Epithelial cell of proximal tubule (primary cell): ENCODE measurements at places on chromosomes 6 and 20.

- DNase-seq, result no peak
Observed at GRCh38 chr6:139738801-139739455, 364.5 kb upstream of the CITED2 start.

GRCh38 chr20:53855733-53856132 lies 214.7 kb downstream of the BCAS1 start:
- DNase-seq, result no peak

GRCh38 chr6:157823001-157823527 lies at the start of gene SNX9:
SNX9 (plus strand) TSS chr6:157823246; CDS start chr6:157823435, 189 bp downstream.
- DNase-seq, result no peak

- no peak for DNase-seq
Observed at GRCh38 chr6:143673669-143674068, 4.1 kb upstream of the PHACTR2 start.

DNA sequence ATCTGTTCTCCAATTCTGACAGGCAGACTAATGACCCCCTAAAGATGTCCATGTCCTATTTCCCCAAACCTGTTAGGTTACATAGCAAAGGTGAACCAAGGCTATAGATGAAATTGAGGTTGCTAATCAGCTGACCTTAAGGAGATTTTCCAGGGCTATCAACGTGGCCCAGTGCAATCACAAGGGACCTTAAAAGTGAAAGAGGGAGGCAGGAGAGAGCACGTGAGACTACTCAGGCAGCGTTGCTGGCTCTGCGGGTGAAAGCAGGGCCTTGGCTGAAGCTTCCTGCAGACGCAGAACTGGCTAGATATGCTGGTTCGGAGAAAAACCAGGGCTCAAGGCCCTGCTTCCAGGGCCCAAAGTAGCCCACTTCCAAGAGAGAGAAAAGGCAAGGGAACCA lies 78.7 kb downstream of the NCOA7 start:
- no peak for DNase-seq

DNA sequence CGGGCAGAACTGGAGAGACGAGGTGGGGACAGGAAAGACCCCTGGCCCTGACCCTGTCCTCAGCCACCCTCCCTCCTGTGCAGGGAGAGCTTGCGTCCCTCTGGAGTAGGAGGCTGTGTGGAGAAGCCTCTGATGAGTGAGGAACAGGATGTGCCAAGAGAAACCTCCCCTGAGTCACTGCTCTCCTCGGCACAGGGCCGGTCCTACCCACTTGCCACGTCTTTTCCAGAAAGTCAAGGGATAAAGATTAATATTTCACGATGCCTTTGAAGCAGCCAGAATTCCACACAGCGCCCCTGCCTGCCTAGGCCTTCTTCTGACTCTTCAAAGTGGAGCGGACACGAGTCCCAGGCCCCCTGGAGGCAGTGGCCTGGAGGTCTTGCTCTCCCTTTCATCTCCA lies 34.9 kb upstream of the THBS2 start:
- DNase-seq, result no peak

- no peak for DNase-seq
Observed at GRCh38 chr20:10453241-10453640, 18.1 kb downstream of the SLX4IP start.

DNA sequence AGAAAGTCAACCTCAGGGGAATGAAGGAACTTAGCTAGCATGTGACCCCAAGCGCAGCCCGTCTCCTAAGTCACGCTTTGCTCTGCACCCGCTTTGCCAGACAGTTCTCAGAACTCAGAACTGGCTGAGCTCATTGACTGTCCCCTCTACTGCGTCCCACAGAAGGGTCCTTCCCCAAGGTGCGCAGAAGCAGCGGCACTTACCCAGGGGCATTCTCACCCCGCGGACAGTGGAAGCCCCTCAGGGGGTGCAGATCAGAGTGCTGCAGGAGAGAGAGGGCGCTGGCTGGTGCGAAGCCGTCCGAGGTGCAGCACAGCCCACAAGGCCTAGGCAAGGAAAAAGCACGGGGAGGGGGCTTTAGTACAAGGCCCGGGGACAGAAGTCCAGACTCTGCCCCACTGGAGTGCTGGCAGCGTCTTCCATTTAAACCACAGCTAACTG lies 807 bp downstream of the SNHG17 start:
- no peak for DNase-seq

- DNase-seq, result no peak
Observed at GRCh38 chr6:157987788-157988699, 6.4 kb downstream of the SYNJ2 start.

- DNase-seq, result no peak
Observed at GRCh38 chr20:845226-845868, 11.8 kb downstream of the FAM110A start.

- no peak for DNase-seq
Observed at GRCh38 chr6:11994875-11995461, 17.1 kb upstream of the HIVEP1 start.

GRCh38 chr20:59574308-59574707 lies 30.0 kb upstream of the PHACTR3 start:
- no peak for DNase-seq

DNA sequence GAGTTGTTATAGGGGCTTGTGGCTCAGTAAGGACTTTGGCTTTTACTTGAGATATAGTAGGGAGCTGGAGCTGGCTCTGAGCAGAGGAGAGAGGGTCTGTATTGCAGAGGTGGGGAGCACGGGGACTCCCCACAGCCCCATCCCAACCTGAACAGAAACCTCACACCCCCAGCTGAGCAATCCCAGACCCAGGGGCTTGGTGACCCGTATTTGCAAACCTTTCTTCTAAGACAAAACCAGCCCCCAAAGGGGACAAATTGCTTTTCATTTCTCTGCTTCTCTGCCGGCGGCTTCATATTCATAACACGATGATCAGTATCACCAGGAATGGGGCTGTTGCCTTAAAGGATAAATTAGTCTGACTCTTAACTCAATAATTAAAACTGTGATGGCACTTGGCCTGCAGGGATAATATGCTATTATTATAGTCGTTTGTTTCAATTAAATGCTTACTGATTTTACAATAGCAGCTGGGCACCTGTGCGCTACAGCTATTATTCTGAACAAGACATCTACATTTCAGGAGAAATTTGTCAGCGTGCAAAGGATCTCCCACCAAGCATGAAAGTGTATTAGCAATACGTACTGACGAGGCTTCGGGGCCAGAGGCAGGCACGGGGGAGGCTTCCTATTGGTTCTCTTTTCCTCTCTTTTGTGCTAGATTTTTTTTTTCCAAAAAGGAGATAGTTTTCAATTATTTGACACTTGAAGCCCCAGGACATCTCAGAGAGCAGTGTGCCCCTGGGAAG lies 118.1 kb downstream of the TOX2 start:
- no peak for DNase-seq

GRCh38 chr20:47099093-47099492 lies 204.4 kb downstream of the EYA2 start:
- DNase-seq, result no peak

- no peak for DNase-seq
Observed at GRCh38 chr6:45836438-45836824, 179.2 kb downstream of the CLIC5 start.

- DNase-seq, result no peak
Observed at GRCh38 chr6:132085731-132086130, 134.6 kb upstream of the CCN2 start.

GRCh38 chr6:11653028-11653583 lies 115.6 kb downstream of the TMEM170B start:
- DNase-seq, result peak; percentile 61

- peak; percentile 10 for DNase-seq
Observed at GRCh38 chr20:22312744-22313346, 271.5 kb downstream of the FOXA2 start.

DNA sequence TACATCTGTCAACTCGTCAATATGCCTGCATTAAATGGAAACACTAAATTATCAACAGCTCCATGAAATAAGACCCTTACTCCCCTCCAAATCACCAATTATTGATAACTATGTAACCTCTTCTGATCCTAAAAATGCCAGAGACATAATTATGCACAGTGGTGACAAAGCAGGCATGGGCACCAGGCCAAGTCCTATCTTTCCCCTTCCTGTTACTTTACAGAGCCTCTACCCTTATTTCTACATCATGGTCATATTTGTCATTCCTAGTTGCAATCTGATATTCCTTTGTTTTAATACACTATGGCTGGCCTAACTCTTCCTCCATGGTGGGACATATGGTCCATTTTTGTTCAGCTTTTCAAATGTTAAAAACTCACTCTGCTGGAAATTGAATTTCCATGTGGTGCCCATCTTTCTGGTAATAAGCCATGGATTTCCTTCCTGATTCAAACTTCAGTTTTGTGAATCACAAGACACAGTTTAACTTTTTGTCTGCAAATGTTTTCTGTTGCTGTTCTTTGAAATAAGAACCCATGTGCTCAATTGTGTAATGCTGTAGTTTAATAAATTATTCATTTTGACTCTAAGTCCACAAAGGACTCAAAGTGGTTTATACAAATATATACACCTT lies 41.8 kb upstream of the ARFGEF2 start:
- DNase-seq, result no peak

- no peak for DNase-seq
Observed at GRCh38 chr20:61044499-61044898, 207.6 kb upstream of the CDH4 start.

- DNase-seq, result no peak
Observed at GRCh38 chr20:10673176-10673841, 490 bp downstream of the JAG1 start.

GRCh38 chr6:170227996-170228945 lies 62.6 kb downstream of the DLL1 start:
- no peak for DNase-seq

- no peak for DNase-seq
Observed at GRCh38 chr20:33251496-33251895, 15.7 kb downstream of the BPIFA1 start.

DNA sequence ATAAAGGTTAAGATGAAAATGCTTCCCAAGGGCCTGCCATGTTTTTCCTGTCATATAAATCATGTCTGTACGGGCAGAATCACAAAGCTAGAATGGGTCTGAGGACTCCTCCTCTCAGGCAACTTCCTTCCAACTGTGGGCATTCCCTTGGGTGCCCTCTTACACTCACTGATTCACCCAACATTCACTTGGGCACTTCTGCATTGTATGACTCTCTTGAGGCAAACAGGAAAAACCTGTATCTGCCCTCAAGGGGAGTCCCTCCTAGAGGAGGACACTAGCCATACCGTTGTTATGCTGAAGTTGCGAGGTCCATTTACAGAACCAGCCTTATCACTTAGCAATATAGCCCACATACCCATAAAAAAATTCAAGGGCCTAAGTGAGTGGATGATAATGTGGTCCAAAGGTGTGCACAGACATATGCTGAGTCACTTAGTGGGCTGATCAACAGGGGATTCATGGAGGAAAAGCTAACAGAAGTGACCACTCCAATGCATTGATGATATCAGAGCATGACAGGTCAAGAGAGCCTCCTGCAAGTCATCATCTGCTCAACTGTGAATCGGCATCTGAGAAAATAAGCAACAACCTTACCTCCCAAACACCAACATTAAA lies 131.1 kb downstream of the ATXN1 start:
- DNase-seq, result no peak

- no peak for DNase-seq
Observed at GRCh38 chr6:155128977-155129376, 133.9 kb downstream of the TIAM2 start.

- no peak for DNase-seq
Observed at GRCh38 chr6:95503568-95503967, 73.8 kb upstream of the MANEA start.

GRCh38 chr6:44739181-44739580 lies 351.7 kb downstream of the CDC5L start:
- DNase-seq, result no peak

DNA sequence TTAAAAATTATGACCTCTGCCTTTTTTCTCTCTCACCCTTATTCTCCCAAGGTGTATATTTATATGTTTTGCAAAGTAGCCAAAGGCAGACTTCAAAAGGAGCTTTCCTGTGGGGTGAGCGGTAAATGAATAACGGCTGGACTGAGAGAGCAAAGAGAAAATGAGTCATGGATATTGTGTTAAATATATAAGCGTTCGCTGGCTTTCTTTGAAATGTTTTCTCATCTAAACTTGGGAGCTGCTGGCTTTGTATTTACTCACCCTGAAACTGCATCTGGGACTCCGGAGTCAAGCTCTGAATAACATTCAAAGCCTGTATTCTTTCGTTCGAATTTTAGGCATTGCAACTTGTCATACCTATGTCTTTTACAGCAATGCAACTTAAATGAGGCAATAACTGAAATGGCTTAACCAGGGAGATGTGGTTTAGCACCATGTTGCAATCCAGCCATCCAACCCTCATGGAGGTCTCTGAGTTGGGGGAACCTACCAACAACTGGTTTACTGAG lies 32.0 kb downstream of the ATXN1 start:
- DNase-seq, result no peak

GRCh38 chr6:135085700-135086413 lies 31.2 kb upstream of the HBS1L start:
- no peak for DNase-seq

GRCh38 chr20:48630342-48631075 lies 197.3 kb downstream of the PREX1 start:
- no peak for DNase-seq

DNA sequence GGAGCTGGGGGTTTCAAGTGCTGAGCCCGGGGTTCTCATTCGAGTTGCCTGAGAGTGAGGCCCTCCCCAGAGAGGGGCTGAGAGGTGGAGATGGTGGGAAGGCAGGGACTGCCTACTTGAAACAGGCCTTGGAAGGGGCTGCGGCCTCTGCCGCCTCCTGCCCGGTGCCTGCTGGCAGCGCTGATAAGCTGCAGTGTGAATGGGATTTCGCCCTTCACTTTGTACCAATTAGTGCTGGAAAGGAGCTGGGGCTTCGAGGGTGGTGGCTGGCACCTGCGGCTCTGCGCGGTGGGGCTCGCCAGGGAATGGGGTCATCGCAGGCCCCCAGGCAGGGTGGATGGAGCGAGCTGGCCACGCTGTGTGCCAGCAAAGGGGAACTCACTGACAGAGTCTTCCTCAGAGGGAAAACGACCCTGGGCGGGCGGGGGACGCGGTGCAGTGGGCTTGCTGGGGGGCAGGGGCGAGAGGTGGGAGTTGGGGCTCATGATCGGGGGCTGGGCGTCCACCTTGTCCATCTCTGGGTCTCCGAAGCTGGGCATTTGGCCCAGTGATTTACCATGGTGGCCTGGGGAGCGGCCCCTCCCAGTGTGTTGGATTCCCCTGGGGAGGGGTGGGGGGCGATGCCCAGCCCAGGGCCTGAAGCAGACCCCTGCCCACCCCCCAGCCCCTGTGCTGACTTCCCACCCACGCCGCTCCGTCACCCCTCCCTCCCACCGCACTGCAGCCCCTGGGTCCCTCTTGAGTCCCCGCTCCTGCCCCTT lies 22.9 kb downstream of the COL20A1 start:
- DNase-seq, result no peak

DNA sequence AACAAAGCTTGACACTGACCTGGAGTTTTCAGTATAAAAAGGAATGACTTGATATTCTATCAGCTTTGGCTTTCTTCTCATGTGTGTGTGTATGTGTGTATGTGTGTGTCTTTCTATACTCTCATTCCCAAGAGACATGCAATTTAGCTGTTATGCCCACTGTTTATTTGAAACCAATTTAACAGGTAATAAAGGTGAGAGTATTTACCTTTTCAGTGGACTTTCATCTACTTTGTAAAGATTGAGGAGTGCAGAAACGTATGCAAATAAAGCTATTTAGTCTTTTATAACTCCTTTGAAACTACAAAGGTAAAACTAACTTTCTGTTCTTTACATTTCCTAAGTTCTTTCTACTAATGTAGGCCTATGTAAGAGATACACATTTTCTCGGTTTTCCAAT lies 103.5 kb upstream of the HS3ST5 start:
- no peak for DNase-seq

GRCh38 chr20:22470620-22471026 lies 113.7 kb downstream of the FOXA2 start:
- no peak for DNase-seq

GRCh38 chr20:64155258-64156135 lies 8.8 kb upstream of the MYT1 start:
- DNase-seq, result no peak
